NCI-H1694 treated with DMSO at 0.1 percent for 48 hours (cell line): ENCODE measurements at places on chromosomes 7 and 10.

- no peak for DNase-seq
Observed at GRCh38 chr10:93190372-93190771, 116.7 kb downstream of the CYP26A1 start.

DNA sequence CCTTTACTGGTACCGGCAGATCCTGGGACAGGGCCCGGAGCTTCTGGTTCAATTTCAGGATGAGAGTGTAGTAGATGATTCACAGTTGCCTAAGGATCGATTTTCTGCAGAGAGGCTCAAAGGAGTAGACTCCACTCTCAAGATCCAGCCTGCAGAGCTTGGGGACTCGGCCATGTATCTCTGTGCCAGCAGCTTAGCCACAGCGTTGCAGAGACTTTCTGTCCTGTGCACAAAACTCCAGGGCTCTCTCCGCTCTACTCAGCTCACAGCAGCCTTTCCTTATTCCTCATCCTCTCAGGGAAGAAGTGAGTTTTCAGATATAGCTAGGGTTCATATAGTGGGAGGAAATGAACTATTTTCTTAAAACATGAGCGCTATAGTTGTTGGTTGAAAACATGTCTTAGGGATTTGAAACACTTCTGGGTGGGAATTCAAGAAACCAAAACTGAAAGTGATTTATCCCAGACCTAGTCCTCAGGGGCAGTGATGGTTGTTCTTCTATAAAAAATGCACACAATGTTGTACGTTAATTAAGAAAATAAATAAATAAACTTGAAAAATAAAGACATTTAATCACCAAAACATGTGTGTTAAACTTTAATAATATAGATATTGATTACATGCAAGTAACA, 150.2 kb upstream of the PRSS58 start:
- no peak for DNase-seq

DNA sequence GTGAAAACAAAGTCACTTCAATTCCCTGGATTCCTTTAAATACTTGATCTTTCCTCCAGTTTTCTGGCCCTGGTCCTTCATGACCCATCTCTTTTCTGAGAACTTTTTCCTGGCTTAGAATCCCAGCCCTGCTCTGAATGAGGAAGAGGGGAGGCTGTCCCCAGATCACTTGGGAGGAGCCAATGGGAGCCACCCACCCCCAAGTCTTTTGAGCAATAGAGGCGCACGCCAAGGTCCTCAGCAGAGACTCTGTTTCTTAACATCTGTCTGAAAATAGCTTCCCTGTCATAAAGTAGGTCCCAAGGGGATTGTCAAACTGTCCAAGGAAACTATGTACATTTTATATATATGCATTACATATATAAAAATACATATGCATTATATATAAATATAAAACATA, 126.8 kb downstream of the ADRA2A start:
- no peak for DNase-seq

DNA sequence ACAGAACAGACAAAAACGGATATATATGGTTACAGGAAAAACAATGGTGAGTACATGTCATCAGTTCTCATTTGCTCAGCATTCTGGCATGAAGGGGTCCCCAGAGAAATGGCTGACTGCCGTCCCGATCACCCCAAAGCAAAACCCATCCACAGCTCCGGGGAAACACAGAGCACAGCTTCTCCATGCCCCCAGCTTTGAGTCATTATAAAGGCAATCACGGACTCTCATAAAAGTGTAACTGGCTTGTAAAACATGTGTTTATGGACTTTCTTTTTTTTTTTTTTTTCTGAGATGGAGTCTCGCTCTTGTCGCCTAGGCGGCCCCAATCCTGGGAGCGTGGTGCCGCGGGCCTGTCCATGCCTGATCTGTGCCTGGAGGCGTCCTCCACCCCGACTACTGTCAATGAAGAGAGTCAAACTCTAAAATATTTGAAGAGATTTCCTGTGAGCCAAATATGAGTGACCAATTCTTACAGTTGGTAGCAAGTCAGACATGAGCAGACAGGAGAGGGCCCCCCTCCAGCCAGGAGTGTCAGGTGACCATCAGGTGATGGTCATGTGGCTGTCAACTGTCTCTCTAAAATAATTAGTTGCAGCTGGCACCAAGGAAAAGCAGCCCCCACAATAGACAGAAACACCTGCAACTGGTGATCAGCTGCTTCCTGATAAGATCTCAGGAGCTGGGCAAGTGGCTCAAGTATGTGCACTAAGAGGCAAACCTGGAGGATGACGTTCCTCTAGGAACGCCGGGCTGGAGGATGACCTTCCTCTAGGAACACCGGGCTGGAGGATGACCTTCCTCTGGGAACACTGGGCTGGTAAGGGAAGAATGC, 21.7 kb upstream of the NOM1 start:
- no peak for DNase-seq

GRCh38 chr10:73959484-73960243, 38.3 kb upstream of the VCL start:
- DNase-seq = no peak

- DNase-seq = no peak
Observed at GRCh38 chr7:155481764-155482163, 23.8 kb downstream of the EN2 start.

- no peak for DNase-seq
Observed at GRCh38 chr7:116776610-116777289, 85.6 kb upstream of the CAPZA2 start.
